ENCODE measurements at places on chromosomes 7 and 10.
A peak's percentile ranks its signal among the peaks of the same experiment; 100 is the strongest.

DNA sequence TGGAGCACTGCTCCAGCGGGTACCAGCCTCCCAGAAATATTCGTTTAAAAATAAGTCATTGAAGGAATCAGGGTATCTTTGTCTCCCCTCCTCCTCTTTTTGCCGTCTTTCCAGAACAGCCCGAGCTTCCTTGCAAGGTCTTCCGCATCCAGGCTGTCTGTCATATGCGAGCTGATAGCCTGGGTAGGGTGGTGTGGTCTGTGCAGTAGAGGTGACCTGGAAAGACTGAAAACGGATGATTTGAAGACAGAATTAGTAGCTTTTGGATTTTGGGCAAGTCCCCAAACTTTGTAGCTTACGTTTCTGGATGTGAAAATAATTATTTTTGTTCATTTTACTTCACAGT, 480 bp downstream of the VPS50 start:
- DNase-seq = peak; percentile 12

DNA sequence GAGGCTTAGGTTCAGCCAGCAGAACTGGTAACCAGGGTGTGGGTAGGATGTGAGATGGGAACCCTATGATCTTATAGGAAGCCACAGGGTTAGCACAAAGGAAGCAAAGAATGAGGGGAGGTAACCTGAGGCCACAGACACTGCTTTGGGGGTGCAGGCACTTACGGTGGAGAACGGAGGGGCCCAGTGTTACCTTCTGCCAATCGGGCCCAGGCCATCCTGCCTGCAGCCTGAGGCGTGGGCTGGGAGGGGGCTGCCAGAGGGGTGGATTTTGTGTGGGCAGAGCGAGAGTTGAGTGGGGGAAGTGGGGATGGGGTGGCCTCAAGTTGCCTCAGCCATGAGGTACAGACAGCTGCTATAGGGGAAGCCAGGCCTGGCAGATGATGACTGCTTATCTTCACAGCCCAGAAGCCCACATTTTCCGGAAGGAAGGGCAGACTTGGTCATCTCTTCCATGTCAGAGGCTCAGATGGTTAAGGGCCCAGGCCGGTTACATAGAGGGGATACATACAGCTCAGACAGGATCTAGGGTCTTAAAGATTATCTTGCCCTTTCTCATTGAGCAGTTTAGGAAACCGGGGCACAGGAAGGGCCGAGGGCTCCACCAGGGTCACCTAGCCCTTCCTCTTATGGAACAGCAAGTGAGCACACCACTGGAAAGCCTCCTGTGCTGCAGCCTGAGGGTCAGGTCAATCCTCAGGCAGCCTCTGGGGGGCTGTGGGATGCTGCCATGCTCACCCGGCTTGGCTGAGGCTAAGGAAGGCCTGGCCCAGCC, 24.4 kb upstream of the VSIR start:
- DNase-seq = no peak

DNA sequence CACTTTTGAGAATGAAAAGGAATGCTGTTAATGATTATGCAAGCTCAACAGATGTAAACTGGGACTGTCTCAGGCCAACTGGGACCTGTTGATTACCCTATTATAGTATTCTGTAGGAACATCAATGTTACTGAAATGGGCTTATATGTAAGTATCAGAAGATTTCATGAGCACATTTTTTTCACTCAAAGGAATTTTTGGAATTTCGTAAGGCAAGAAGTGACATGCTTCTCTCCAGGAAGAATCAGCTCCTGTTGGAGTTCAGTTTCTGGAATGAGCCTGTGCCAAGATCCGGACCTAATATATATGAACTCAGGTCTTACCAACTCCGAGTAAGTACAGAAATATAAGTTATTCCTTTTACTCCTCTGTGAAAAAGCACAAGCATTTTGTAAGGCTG, 19.2 kb downstream of the NIPSNAP2 start:
- no peak for DNase-seq

GRCh38 chr7:29146888-29147609, 712 bp upstream of the CPVL start:
- DNase-seq = peak; percentile 57

- DNase-seq = no peak
These were observed 259.3 kb upstream of the TMEM72 start for GRCh38 chr10:44651834-44652233.

GRCh38 chr7:155796381-155797261, 15.6 kb downstream of the SHH start:
- peak; percentile 37 for DNase-seq

- DNase-seq = no peak
These were observed 31.5 kb downstream of the ASB13 start for GRCh38 chr10:5634918-5635317.

- DNase-seq = no peak
These were observed 1.5 kb downstream of the HDAC9 start for GRCh38 chr7:18497082-18497481.

- DNase-seq = no peak
These were observed 3.1 kb downstream of the COL13A1 start for GRCh38 chr10:69804775-69805174.

DNA sequence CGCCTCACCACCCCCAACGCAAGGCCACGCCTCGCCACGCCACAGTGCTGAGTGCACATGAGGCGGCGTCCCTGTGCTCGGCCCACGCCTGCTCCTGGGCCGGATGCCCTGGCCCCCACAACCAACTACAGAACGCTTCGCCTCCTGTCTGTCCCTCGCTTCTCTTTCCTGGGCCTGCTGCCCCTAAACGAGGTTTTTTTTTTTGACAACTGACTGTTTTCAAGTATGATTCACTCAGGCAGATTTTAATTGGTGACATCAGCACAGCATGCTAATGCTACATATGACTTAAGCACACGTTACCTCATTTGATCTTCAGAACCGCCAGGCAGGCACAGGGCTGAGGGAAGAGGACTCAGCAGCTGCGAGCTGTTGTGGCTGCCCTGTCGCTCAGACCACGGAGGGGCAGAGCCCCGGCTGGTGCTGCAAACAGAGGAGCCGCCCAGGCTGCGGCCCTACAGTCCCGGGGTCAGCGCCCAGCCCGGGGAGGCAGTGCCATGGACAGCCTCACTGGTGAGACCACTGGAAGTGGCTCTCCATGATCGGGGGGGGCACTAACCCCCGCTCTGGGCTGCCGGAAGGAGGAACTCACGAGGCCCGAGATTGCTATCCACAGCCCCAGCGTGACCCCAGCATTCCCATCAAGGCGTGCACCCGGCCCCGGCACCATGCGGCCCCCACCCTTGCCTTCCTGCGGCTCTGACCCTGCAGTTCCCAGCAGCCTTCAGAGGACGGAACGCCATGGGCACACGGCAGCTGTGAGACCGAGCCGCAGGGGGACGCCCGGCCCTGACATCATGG, 212.8 kb downstream of the MAD1L1 start:
- DNase-seq = no peak

GRCh38 chr10:87546210-87546609, 41.5 kb downstream of the MINPP1 start:
- DNase-seq = no peak

- no peak for DNase-seq
These were observed 38.8 kb downstream of the SVOPL start for GRCh38 chr7:138662076-138662990.
